Activated naive CD8-positive, alpha-beta T cell treated with anti-CD3 and anti-CD28 coated beads for 36 hours (primary cell): ENCODE measurements at places on chromosomes 7 and 10. TPM values are rescaled to one million over a fixed set of nuclear protein-coding genes. Genes with fewer than 3 reads are reported as not detected.

DNA sequence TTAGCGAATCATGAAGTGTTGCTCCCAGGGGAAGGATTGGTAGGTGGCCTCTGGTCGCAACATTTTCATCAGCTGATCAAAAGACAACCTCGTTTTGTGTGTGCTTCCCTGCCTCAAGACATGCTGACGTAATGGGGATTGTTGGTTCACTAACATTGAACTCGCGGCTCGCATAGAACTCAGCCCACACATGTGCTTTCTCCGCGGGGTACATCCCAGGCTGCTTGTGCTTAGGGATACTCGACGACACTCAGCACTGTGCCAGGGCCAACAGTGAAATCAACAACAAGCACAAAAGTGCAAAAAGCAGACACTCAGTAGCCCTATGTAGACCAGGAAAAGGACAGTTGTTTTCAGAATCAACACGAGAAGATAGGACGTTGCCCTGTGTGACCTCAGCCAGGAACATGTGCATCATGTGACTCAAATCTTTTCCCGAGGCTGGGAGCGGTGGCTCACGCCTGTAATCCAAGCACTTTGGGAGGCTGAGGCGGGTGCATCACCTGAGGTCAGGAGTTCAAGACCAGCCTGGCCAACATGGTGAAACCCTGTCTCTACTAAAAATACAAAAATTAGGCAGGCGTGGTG lies 20.8 kb downstream of the WIPI2 start:
- H3K36me3 ChIP-seq: peaks cover 11% of the 10 kb centered on the region
- no peak overlapping the region for H3K4me3 ChIP-seq
- H3K4me1 ChIP-seq: peaks cover 12% of the 10 kb centered on the region
- no peaks in the 10 kb centered on the region for H3K27me3 ChIP-seq
- no peak for DNase-seq

DNA sequence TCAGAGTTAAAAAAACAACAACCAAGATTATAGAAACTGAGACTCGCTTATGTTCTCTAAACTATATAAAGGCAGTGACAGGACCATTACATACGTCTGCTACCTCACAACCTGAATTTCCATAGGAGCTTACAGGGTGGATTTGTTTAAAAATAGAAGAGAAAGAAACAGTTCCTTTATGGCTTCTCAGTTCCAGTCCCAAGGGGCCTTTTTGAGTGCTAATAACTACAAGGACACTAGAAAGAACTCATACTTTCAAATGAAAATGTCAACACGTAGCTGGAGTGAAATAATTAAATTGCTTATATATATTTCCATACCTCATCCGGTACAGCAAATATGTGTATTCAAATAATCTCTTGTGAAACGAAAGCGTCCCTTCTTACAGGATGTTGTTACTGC lies 19.7 kb downstream of the TSPAN12 start:
- H3K4me1 ChIP-seq: no peaks in the 10 kb centered on the region
- no peak overlapping the region for H3K4me3 ChIP-seq
- DNase-seq: no peak
- no peaks in the 10 kb centered on the region for H3K36me3 ChIP-seq
- H3K27me3 ChIP-seq: peaks cover 16% of the 10 kb centered on the region
- H3K27ac ChIP-seq: no peak overlapping the region

DNA sequence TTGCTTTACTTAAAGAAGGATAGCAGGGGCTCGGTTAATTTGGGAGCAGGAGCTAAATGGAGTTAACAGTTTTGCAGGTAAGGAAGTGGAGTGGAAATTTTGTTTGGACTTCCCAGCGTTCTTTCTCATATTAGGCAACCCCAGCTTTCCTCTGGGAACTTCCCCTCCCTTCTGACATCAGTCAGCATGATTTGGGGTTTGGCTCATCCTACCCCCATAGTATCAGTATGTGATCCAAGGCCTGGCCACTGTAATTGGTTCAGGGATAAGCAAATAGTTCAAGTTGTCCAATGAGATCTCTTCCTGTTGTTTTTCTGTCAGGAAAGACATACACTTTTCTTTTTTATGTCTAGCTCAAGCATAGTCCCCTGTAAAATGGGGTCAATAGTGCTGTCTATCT lies 125.6 kb upstream of the CDK6 start:
- H3K36me3 ChIP-seq: peaks cover 4% of the 10 kb centered on the region
- DNase-seq: no peak
- H3K4me1 ChIP-seq: peaks cover 6% of the 10 kb centered on the region
- H3K27me3 ChIP-seq: peaks cover 14% of the 10 kb centered on the region
- H3K27ac ChIP-seq: no peak overlapping the region

DNA sequence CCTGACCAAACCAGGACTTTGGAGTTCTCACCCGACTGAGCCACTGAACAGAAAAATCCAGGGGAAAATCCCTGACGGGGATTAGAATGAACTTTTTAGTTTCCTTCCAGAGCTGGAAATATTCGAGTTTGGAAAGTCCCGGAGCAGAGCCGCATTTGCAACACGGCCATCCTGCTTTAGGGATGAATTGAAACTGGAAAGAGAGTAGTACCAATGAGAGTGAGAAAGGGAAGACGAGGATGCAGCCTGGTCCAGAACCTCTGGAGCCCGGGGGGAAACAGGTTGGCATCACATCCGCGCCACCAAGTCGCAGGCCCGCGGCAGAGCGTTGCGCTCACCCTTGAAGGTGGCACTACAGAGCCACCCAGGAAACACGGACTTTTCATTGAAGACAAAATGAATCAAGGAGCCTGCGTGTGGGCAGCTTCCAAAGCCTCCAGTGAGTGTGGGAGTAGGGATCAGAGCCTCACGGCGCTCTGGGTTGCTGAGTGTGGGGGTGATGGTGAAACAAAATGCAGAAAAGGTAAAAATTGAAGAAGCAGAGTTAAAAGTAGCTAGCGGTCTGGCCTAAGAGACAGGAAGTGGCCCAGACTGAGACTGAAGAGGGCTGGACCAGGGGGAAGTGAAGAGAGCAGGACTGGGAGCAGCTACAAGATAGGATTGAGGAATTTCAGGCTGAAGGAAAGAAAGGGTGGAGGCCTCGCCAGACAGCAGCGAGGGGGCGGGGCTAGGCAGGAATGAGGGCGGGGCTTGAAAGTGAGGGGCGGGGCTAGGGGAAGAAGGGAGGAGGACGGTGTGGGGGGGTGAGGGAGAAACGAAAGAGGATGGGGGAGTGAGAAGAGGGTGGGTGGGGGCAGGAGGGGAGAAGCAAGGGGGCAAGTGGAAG lies 1.8 kb downstream of the SMURF1 start:
- peak overlapping the region; percentile 90 for H3K27ac ChIP-seq
- peak overlapping the region; percentile 89 for H3K4me3 ChIP-seq
- H3K4me1 ChIP-seq: peaks cover 49% of the 10 kb centered on the region

DNA sequence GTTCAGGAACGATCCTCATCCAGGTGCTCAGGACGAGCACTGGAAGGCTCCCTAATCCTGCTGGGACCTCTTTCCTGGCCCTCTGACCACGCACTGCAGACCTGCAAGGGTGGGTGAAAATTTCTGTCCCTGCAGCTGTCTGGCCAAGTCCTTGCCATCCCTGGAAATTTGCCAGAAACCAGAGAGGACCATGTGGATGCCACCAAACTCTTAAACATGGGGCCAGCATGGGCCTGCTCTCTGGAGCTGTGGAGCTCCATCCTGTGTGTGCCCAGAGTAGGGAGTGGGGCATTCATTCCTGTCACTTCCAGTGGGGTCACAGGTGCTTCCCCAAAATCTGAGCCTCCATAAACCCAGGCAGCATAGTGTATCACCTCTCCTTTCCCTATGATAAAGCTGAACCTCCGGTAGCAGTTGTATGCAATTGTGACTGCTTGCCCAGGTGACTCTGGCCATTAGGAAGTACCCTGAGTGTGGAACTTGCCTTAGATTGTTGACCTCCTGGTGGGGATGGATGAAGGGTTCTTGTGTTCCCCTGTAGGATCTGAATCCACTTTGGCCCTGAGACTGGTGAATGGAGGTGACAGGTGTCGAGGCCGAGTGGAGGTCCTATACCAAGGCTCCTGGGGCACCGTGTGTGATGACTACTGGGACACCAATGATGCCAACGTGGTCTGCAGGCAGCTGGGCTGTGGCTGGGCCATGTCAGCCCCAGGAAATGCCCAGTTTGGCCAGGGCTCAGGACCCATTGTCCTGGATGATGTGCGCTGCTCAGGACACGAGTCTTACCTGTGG lies 57.1 kb downstream of the DMBT1 start:
- no peak overlapping the region for H3K4me3 ChIP-seq
- no peaks in the 10 kb centered on the region for H3K4me1 ChIP-seq
- H3K27me3 ChIP-seq: peaks cover 4% of the 10 kb centered on the region
- H3K36me3 ChIP-seq: no peaks in the 10 kb centered on the region

DNA sequence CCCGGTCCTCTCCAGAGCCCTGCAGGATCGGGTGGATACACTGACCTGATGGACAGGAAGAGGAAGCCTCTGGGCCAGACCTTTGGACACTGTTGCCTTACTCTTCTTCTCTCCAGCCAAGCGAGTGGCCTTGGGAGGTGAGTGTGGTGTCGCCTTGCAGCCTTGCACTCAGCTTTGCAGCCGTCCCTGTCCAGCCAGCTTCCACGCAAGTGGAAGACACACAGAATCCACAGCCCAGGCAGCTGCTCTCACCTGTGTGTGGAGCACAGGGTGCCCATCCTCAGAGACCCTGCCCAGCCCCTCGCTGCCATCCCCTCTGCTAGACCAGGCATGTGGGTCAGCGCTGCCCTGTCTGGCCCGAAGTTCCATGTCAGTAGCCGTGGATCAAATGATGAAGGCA lies 239.1 kb downstream of the EBF3 start:
- H3K36me3 ChIP-seq: peaks cover 68% of the 10 kb centered on the region
- no peak overlapping the region for H3K27ac ChIP-seq
- no peak overlapping the region for H3K4me3 ChIP-seq
- no peaks in the 10 kb centered on the region for H3K27me3 ChIP-seq

GRCh38 chr7:75716992-75717626 lies 21.6 kb downstream of the HIP1 start:
- DNase-seq: no peak
- no peak overlapping the region for H3K4me3 ChIP-seq
- no peak overlapping the region for H3K27ac ChIP-seq

DNA sequence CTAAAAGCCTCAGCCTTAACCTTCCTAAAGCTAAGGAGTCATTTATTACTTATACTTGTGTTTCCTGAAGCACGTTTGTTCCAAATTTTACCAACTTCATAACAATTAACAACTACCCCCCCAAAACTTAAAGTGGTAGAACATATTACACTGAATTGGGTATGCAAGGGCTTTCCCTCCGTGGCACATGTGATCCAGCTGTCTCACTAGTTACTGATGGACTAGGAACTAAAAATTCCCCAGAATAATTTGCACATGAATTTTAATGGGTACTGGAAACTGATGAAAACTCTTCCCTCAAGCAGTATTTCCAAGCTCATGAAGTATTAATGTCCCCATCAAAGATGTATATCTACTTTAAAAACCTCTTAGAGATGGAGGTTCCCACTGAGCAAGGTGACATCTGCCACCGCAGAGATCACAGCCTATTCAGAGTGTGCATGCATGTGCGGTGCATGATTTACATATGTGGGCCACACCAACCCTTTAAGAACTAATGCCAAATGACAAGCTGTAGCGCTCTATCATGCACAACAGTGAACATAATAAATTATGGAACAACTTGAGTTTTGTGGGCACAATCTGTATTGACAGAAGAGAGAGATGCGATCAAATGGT lies 139.9 kb upstream of the ADCY1 start:
- no peak for DNase-seq
- no peak overlapping the region for H3K4me3 ChIP-seq
- peaks cover 47% of the 10 kb centered on the region for H3K27me3 ChIP-seq
- no peak overlapping the region for H3K27ac ChIP-seq
- H3K36me3 ChIP-seq: no peaks in the 10 kb centered on the region

GRCh38 chr10:22420787-22421517 lies 75.7 kb downstream of the SPAG6 start:
- H3K4me1 ChIP-seq: peaks cover 3% of the 10 kb centered on the region
- no peak overlapping the region for H3K27ac ChIP-seq
- no peak overlapping the region for H3K4me3 ChIP-seq
- no peaks in the 10 kb centered on the region for H3K36me3 ChIP-seq
- no peaks in the 10 kb centered on the region for H3K27me3 ChIP-seq

- H3K27me3 ChIP-seq: no peaks in the 10 kb centered on the region
- H3K4me3 ChIP-seq: no peak overlapping the region
- H3K27ac ChIP-seq: no peak overlapping the region
- H3K36me3 ChIP-seq: peaks cover 5% of the 10 kb centered on the region
- no peak for DNase-seq
- H3K4me1 ChIP-seq: peaks cover 9% of the 10 kb centered on the region
These were observed 2.4 kb downstream of the ACTA2 start for GRCh38 chr10:88949912-88950837.

DNA sequence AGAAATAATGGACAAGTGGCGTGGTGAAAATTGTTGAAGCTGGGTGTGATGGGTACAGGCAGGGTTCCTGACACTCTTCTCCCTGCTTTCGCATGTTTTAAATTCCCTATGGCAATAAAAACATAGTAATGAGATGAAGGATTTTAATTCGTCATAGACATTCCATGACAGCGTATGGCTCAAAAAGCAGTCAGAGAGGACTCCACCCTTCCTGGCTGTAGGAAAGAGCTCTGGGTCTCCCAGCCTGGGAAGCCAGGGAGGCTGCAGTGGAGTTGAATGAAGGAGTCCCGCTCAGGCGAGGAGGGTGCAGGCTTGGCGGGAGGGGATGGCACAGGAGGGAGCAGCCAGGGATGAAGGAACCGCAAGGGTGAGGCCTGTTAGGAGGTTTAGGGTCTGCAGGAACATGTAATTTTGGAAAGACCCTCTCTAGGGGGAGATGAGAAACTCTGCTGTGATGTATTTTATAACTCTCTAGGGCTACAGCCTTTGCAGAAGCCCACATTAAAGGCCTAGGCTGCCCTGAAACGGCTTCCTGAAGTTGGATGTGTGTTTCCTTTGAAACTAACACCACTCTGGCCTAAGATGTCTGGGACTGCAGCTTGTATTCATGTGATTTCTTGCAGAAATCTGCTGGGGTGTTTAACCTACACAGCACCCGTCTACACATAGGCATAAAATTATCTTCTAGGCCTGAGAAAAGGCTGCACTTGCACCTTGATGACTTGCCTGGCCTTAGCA lies 7.6 kb upstream of the LARP4B start:
- H3K36me3 ChIP-seq: no peaks in the 10 kb centered on the region
- peak overlapping the region; percentile 42 for H3K27ac ChIP-seq
- H3K4me3 ChIP-seq: no peak overlapping the region
- peaks cover 39% of the 10 kb centered on the region for H3K4me1 ChIP-seq
- H3K27me3 ChIP-seq: no peaks in the 10 kb centered on the region

GLI3 gene
- not detected for total RNA-seq

PNLIPRP1 gene
- not detected for total RNA-seq

SUGCT gene
- total RNA-seq: 2.3 TPM

LBX1 gene
- not detected for total RNA-seq

CFAP69 gene
- total RNA-seq: 0.85 TPM

ANLN gene
- 38.6 TPM for total RNA-seq

PDE1C gene
- not detected for total RNA-seq
